ENCODE measurements at places on chromosomes 11 and 22.

- no peak for DNase-seq
Measured at GRCh38 chr11:109062445-109062844, 359.5 kb upstream of the C11orf87 start.

DNA sequence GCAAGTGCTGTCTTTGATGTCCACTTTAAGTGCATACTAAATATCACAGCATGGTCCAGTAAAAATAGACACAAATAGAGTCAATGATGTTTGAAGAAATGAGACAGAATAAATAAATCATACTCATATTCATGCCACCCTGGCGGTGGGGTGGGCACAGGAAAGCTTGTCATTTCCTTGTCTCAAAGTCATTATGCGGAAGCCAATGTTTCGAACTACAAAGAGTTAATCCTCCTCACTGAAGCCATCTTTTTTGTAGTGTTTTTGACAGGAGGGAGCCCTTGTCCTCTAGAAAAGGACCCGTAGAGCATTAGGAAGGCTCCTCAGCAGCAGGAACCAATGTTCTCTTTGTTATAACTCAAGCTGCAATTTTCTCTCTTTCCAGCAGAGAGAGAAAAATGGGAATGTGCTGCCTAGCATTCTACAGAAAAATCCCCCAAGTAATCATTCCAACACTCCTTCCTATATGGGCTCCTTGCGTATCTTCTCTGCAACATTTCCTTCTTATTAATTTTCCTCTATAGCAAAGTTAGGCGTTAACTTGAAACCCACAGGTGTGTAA, 30.6 kb downstream of the SC5D start:
- no peak for DNase-seq

DNA sequence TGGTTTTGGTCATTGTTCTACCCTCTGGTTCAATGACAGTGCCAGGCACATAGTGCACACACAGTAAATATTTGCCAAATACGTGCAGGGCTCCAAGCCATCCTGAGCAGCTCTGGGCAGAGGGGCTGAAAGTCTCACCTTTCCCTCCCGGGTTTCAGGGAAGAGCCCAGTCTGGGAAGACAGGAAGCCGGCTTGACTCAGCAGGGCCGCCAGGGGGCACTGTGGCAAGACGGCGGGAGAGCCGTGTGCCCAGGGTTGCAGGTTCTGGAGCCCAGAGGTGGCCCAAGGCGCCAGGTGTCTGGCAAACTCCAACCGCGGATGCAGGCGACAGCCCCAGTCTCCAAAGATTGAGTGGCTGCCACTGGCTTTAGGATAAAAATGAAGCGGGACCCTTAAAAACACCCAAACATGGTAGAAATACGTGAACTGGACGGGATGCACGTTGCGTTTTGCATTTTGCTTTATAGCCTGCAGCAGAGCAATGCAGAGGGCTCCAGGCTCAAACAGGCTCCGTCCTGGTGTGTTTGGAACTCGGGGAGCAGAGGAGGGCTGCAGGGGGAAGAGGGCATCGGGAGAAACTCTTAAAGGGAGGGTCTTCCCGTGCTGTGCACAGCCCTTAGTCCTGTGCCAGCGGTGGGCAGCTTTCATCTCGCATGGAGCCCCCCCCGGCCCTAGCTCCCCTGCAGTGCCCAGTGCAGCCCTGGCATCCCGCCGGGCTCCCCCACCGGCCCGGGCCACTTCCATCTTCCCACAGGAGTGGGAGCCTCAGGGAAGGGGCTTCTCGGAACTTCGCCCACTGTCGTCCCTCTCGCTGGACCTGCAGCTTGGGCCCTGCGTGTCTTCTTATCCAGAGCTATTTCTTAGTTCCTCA, 10.7 kb downstream of the KRTAP5-5 start:
- DNase-seq: peak; percentile 53

- DNase-seq: peak; percentile 48
Measured at GRCh38 chr11:65047581-65048422, 6.8 kb downstream of the SAC3D1 start.

- DNase-seq: no peak
Measured at GRCh38 chr11:117544130-117544800, 216.6 kb downstream of the CEP164 start.

- no peak for DNase-seq
Measured at GRCh38 chr22:44364751-44365130, 52.0 kb upstream of the SHISAL1 start.

GRCh38 chr11:26827567-26828081, 105.8 kb upstream of the SLC5A12 start:
- no peak for DNase-seq

DNA sequence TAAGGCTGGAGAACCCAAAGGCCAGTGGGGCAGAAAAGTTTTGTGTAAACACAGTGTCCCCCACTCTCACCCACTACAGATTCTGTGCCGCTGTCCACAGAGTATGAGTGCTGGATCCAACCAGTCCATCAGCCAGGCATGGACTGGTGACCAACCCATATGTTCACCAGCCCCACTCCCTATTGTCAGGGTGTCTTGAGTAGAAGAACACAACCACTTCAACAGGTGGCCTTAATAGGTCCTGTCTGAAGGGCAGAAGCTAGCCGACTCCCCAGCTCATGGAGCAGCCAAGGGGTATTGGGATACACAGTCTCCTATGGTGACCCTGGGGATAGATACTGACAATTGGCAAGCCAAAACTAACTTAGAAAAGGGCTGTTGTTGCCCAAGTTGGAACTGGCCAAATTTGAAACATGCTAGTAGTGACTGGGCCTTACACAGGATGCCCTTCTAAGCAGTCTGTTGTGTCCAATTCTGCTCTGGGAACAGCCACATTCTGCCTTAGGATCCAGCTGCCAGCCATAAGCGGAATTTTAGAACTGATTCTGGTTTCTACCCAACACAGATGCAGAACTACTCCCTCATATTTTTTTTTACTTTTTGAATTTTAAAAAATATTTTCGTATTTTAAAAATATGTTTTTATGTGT, 19.8 kb upstream of the PGM2L1 start:
- DNase-seq: no peak

GRCh38 chr11:114618139-114618538, 22.6 kb upstream of the NXPE4 start:
- DNase-seq: no peak

- DNase-seq: no peak
Measured at GRCh38 chr22:25839755-25840154, 97.8 kb downstream of the MYO18B start.

DNA sequence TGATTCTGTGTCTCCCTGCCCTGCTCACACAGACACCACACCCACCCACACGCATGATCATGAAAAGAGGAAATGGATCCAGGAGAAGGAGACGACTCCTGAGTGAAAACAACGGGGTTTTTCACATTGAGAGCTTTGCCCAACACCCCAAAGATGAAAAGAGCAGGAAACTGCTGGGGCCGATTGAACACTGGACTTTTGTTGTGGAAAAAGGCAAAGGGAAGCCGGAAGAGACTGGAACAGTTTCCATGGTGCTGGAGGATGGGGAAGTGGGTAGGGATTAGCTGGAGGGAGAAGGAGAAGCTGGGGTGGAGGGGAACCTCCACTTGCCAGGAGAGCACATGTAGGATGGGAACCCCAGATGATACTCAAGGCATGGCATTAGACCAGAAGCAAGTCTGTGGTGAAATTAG, 5.2 kb upstream of the SLC43A3 start:
- DNase-seq: no peak

DNA sequence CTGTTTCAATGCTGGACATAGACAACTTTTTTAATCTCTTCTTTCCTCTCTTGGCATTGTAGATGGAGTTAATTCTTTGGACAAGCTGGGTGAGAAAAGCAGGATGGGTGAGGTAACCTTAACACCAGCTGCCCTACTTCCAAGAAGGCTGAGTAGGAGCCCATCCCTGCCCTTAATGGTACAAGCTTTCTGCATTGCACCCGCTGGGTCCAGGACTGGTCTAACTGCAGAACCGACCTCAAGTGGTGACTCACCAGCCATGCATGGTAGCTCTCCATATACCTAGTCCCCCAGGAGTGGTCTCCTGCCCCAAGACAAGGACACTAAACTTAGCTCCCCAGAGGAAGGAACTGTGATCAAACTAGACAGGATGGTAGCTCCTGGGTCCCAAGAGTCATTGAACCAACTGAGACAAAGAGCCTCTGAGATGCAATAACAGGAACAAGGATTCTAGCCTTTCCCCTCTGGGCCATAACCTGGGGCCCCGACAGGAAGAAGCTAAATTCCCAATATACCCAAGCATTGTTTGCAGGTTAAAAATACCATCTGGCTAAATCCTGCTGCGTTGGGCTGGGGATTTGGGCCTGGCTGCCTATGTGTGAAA, 32.1 kb downstream of the RPL27A start:
- DNase-seq: no peak

DNA sequence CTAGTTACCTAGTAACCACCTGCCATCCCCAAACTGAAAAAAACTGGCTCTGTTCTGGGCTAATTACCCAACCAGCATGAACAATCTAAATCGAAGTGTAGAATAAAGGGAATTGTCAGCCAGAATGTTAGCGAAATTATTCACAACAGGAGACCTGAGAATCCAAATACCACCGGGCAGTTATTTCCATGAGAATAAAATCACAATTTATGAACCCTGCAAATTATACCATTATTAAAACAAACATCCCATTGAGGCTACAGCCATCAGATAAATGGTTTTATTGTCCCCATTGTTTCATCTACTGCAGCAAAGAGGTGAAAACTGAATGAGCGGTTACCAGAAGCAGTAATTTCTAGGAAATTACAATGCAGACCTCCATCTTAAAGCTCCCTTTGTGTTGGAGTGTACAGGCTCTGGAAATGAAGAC, 21.7 kb downstream of the FAM168A start:
- DNase-seq: no peak

DNA sequence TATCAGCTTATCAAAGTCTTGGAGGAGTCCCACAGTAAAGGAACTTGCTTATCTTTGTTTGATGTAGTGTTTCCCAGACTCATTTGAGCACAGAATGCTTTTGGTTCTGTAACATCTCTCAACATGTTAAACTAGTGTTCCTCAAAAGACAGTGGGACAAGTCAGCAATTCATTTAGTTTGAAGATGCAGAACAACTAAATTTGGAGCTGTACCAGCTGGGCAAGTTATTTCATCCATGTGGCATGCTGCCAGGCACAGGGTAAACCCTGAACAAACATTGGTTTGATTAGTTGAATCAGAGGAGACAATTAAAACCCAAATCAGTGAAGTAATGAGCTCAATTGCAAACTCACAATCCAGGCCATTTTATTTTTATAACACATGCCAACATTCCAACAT, 141.2 kb downstream of the CSNK2A3 start:
- DNase-seq: no peak

DNA sequence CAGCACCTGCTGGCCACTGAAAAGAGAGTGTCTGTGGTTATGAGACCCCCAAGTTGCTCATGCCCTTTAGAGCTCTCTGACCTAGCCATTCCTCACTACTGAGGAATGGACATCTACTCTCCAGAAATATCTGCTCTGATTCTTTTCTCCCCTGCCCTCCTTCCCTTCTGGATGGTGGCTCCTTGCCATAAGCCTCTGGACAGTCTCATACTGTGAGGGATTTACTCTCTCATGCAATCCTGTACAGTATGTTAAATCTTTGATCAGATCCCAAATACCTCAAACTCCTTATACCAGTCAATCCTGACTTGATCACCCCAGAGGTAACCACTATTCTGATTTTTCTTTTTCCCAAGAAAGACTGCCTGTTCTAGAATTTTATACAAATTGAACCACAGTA, 80.7 kb downstream of the ARHGAP20 start:
- no peak for DNase-seq

DNA sequence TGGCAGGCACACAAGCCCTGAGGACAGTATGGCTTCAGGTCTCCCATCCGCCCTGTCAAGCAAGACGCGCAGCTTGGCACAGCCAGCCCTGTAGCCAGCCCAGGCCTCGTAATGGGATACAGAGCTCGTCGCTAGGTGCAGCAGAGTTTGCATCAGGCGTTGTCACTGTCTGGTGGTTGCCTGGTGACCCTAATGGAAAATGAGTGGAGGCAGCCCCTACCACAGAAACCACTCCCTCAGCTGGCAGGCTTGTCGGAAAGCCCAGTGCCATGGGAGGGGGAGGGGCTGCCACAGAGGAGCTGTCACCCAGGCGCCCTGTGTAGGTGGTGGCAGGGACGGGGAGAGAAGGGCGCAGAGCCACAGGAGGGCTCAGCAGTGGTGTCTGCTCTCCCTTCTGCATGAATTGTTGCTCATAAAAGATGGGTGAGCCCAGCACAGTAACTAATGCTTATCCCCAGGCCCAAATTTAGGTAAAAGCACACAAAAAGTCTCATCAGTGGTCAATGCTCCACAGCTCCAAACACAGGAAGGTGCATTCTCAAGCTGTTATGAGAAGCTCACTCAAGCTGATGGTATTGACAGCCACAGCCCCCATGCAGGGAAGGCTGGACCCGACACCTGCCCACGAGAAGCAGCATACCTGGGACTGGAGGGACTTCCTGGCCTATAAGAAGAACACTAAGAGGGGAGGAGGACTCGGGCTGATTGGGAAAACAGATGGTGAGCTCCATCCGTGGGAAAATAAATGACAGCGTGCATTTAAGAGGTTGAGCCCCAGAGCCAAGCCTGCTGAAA, 164.6 kb downstream of the ETS1 start:
- DNase-seq: peak; percentile 88

DNA sequence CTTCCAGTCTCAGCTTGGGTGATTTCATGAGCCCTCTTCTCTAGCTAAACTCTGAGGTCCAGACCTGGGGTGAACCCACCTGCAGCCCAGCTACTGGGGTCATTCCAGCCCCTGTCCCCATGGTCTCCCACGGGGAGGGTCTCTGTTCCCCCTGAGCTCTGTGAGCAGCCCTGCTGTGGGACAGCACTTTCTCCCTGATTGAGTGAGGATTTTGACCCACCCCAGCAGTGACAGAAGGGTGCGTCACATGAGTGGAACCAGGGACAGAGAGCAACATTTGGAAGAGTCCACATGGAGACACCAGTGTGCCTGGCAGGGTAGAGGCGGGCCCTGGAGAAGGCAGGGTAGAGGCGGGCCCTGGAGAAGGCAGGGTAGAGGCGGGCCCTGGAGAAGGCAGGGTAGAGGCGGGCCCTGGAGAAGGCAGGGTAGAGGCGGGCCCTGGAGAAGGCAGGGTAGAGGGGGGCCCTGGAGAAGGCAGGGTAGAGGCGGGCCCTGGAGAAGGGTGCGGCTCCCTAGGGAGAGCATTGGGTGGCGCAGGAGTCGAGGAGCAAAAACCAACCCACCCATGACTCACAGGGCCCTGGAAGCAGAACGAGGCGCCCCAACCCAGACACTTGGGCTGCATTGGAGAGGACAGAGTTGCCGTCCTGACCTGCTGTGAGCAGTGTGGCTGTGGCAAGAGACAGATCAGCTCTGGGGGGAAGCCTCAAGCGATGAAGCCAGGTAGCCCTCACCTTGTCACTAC, 227.7 kb upstream of the B3GAT1 start:
- no peak for DNase-seq

GRCh38 chr11:13269775-13270174, 7.8 kb upstream of the BMAL1 start:
- no peak for DNase-seq

DNA sequence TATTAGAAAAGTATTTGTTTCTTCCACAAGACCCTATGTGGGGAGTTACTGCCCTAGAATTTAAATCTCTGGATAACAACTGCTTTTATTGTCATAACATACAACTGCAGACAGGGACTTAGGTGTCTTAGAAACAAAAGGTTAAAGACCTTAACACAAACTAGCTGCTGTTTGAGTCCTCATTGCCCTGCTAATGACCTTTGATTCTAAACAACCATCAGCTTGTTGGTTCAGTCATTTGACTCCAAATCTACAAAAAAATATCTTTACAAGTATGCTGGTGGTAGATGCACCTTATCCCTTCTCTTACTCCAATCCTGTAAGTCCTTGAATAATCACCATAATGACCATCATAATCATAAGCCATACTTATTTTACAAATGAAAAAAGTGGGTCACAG, 377.4 kb upstream of the PITPNB start:
- no peak for DNase-seq

- DNase-seq: no peak
Measured at GRCh38 chr22:48605856-48606481, 1221.7 kb downstream of the BRD1 start.

Data from CD4-positive, alpha-beta T cell treated with Interleukin-6 for 4 hours (primary cell).